ACHN (cell line): ENCODE measurements at places on chromosomes 4 and X.

DNA sequence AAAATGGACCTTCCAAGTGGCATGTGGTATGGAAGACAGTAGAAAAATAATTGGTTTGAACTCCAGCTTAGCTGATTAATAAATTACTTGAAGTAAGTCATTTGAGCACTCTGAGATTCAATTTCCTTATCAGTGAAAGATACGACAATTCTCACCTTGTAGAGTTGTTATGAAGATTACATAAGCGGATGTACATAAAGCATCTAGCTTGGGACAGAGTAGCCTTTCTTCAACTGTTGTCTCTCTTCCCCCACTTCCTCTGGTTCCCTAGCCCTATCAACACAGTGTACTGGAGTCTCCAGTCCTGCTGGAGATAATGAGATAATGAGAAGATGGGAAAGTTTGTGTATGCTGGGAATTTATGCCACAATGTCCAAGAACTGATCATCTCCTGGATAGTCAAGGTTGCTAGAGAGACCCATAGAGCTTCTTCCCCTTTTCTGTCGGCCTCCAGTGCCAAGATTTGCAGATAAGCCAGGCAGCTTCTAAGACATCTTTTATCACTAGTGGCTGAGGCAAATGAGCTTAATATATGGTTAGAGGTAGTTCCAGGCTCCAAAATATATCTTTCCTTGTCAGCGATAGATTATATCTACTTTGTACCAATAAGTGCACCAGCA lies 33.9 kb downstream of the VSIG4 start:
- DNase-seq, result no peak

GRCh38 chrX:136204571-136204970 lies 46.6 kb downstream of the MAP7D3 start:
- no peak for DNase-seq

DNA sequence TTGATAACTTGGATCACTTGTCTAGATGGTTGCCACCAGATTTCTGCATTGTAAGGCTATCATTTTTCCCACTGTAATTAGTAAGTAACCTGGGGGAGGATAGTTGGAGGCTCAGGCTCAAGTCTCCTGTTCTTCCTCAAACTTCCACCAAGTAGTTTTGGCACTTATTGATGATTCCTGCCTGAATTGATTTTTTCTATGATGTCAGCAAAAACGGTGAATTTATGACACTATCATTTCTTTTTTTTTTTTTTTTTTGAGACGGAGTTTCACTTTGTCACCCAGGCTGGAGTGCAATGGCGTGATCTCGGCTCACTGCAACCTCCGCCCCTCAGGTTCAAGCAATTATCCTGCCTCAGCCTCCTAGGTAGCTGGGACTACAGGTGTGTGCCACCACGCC lies 12.4 kb downstream of the TMSB4X start:
- no peak for DNase-seq

DNA sequence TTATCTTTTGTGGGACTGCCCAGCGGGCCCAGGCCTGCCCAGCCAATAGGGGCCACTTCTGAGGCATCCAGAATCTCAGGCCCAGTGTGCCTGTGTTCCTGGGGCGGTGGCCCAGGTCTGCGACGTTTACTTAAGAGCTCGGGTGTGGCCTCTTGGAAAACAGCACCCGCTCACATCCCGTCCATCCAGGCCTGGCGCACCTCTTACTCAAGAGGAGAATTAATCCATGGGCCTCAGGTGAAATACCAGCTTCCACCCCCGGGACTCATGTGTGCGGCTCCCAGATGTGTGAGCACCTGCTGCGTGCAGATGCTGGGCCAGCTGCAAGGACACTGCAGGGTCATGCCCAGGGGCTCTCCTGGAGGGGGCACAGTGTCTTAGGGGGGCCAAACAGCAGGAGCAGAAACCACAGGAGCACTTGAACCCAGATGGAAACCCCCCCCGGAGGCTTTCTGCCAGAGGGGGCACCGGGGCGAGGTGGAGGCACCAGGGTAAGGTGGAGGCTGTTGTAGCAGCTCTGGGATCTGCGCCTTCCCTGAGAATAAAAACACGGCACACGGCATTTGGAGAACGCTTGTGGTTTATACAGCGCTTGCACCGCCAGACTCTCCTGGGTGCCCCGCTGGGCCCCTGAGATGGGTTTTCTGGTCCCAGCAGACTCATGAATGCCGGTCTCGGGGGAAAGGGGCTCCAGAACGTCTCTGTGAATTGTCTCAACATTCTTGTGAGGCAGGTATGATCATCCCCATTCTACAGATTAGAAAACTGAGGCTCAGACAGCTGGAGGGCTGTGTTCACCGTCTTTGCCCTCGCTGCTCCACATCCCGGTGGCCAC lies 2.8 kb downstream of the PSAPL1 start:
- no peak for DNase-seq

GRCh38 chr4:66667249-66667648 lies 878.1 kb downstream of the CENPC start:
- no peak for DNase-seq

DNA sequence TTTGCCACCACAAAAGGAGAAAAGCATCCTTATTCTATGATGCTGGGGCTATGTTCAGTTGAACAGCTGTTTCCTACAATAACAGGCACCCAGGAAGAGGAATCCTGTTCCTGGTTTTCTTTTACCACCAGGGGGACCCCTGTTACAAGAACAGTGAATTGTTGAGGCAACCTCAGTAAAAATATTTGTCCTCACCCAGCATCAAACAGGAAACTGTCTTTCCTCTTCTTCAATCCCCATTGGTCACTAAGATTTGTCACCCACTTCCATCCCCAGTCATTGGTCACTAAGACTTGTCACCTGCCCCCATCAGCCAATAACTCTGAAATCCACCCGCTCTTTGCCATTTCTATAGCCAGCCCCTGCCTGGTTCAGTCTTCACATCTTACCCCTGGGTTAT lies 143.5 kb upstream of the GALNT7 start:
- DNase-seq, result peak; percentile 77

GRCh38 chrX:130869239-130869638 lies 33.8 kb downstream of the ENOX2 start:
- no peak for DNase-seq
